ENCODE measurements at places on chromosomes 5 and 9. TPM values are rescaled to one million over a fixed set of nuclear protein-coding genes. Genes with fewer than 3 reads are reported as not detected.

Gene MAMDC4
- 9.4 TPM for total RNA-seq

Gene PTPN3
- 4.7 TPM for total RNA-seq

Gene SLC6A7
- not detected for total RNA-seq

Gene CBY3
- total RNA-seq = not detected

Gene SLC34A3
- total RNA-seq = not detected

Gene MEGF10
- 39.8 TPM for total RNA-seq

DNA sequence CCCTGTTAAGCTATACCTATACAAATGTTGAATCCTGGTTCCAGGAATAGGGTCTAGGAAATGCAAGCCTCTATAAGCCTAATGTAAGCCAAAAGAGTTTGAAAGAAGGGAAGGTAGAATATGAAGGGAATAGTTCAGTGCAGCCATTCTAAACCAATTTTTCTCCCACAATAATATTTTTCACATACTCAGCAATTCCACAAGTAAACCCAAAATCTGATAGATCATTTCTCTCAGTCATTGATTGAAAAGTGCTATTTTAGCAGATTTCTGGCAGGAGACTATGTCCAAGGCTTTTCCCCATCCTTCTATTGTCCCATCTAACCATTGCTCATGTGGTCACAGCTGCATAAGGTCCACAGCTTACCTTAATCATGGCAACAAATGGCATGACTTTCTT lies 20.7 kb upstream of the PLAC8L1 start:
- H3K27ac ChIP-seq = no peak overlapping the region
- no peak overlapping the region for H3K4me3 ChIP-seq
- H3K4me1 ChIP-seq = peaks cover 4% of the 10 kb centered on the region
- no peaks in the 10 kb centered on the region for H3K27me3 ChIP-seq
- peaks cover 61% of the 10 kb centered on the region for H3K36me3 ChIP-seq

DNA sequence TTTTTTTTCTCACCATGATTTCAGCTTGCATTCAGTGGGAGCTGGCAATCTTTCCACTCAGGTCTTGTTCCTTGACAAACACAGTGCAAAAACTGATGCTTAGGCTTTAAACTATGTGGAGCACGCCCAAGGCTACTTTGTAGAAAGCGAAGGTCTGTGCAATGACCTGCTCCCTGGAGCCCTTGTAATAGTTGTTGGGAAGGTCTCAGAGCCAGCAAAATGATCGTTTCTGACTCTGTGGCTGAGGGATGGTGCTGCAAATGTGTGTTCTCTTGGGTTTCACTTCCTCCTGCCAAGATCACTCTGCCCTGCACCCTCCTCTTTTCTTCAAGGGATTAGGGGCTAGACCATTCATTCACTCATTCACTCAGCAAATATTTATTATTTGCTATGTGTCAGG lies 249.7 kb upstream of the MAP3K1 start:
- no peaks in the 10 kb centered on the region for H3K27me3 ChIP-seq
- no peaks in the 10 kb centered on the region for H3K36me3 ChIP-seq
- no peak for DNase-seq
- peak overlapping the region; percentile 80 for H3K27ac ChIP-seq
- peaks cover 47% of the 10 kb centered on the region for H3K4me1 ChIP-seq

DNA sequence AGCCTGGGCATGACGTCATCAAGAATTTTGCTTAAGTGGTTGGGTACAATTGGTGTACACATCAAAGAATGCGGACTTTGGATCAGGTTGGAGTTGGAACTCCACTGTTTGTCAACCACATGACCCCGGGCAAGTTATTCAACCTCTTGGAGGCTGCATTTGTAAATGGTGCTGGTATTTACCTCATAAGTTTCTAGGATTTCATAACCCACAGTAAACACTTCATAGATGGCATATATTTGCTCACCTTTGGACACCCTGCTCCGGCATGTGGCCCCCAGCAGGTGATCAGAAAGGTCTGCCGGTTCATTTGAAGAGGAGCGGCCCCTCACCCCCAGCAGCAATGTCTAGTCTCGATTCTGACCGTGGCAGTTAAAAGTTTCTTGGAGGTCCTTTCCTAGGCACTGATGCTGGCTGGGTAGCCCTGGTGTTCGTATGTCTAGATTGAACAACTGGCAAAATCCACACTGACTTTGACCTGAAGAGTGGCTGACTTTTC lies 60.6 kb downstream of the IL6ST start:
- no peaks in the 10 kb centered on the region for H3K4me1 ChIP-seq
- peaks cover 16% of the 10 kb centered on the region for H3K36me3 ChIP-seq
- no peak for DNase-seq
- H3K27me3 ChIP-seq = no peaks in the 10 kb centered on the region
- H3K27ac ChIP-seq = no peak overlapping the region

DNA sequence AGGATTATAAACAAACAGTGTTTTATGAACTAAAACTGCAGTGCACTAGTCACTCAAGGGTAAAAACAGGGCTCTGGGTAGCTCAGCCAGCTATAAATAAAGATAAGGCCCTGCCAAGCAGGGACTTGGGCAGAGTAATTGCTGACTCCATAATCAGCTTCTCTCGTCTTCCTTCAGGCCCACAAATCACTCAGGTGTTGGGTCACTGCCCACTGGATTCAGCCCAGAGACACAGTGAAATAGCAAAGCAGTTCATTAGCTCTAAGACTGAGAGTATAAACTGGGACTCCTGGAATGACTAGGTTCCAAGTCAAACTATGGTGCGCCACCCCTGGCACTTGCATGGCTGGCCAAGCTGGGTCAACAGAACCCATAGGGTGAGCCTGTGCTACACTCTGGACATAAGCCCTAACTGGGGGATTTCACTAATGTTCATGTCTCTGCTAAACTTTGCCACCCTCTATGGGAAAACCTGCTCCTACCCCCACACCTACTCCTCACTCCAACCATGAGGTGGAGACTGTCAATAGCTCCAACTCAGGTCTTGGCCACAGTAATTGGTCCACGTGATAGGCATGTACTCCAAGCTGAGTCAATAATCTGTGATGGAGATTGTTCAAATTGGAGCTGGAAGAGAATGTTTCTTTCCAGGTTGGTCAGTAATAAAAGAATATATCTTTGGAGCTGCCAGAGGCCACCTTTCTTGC lies 158.5 kb downstream of the SLIT3 start:
- peaks cover 1% of the 10 kb centered on the region for H3K36me3 ChIP-seq
- DNase-seq = no peak
- H3K27me3 ChIP-seq = no peaks in the 10 kb centered on the region
- no peak overlapping the region for H3K27ac ChIP-seq
- H3K4me1 ChIP-seq = peaks cover 7% of the 10 kb centered on the region

DNA sequence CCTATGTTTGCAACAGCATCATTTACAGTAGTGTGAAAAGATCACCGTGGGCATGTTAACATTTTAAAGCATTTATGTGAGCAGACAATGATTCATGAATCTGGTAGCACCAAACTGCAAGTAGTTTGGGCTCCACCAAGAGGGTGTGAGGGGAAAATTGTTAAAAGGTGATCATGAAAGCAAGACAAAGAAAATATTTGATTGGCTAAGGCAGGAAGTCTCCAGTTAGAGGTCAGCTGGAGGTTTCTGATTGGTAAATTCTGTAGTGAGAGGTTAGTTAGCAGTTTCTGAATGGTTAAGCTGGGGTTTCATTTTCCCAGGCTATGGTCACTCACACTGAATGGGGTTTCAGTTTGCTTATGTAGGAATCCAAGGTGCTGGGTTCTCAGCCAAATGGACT lies 13.5 kb upstream of the DRD1 start:
- H3K36me3 ChIP-seq = no peaks in the 10 kb centered on the region
- H3K4me1 ChIP-seq = no peaks in the 10 kb centered on the region

- H3K4me1 ChIP-seq = no peaks in the 10 kb centered on the region
- H3K27me3 ChIP-seq = no peaks in the 10 kb centered on the region
- no peak overlapping the region for H3K4me3 ChIP-seq
- no peaks in the 10 kb centered on the region for H3K36me3 ChIP-seq
- no peak overlapping the region for H3K27ac ChIP-seq
- no peak for DNase-seq
These were observed 154.1 kb downstream of the LRRC70 start for GRCh38 chr5:62732677-62733121.

DNA sequence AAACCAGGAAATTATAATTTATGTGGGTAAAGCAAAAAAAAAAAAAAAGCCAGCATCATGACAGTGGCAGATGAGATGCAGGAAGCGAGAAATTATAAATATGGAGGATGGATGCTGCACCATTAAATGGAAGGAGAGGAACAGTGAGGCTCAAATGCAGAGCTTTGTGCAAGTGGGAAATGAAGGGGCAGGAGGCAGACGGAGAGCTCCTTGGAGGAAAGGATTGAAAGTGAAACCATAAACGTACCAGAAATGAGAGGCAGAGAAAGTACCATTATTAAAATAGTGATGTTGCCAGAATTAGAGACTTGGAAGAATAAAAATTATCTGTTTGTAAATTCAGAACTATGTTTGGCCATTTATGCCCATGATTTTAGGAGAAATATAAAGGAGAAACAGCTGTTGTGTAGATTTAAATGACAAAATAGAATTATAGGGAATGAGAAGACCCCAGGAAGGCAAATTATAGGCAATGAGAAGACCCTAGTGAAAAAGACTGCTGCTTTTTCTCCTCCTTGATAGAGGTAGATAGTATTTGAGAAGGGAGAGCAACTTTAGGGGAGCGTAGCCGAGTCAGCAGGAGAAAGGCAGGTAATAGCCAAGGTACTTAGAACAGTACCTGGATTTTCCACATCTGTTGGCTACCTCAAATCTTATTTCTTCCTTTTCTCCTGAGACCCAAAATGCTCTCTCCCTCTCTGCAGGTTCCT lies 341.0 kb upstream of the CD180 start:
- peaks cover 3% of the 10 kb centered on the region for H3K27me3 ChIP-seq
- H3K4me1 ChIP-seq = peaks cover 2% of the 10 kb centered on the region
- no peak for DNase-seq
- no peaks in the 10 kb centered on the region for H3K36me3 ChIP-seq
- H3K27ac ChIP-seq = no peak overlapping the region

- H3K36me3 ChIP-seq = peaks cover 43% of the 10 kb centered on the region
- no peaks in the 10 kb centered on the region for H3K27me3 ChIP-seq
- peaks cover 45% of the 10 kb centered on the region for H3K4me1 ChIP-seq
- no peak for DNase-seq
These were observed 4.2 kb downstream of the SMC5 start for GRCh38 chr9:70262948-70263347.

DNA sequence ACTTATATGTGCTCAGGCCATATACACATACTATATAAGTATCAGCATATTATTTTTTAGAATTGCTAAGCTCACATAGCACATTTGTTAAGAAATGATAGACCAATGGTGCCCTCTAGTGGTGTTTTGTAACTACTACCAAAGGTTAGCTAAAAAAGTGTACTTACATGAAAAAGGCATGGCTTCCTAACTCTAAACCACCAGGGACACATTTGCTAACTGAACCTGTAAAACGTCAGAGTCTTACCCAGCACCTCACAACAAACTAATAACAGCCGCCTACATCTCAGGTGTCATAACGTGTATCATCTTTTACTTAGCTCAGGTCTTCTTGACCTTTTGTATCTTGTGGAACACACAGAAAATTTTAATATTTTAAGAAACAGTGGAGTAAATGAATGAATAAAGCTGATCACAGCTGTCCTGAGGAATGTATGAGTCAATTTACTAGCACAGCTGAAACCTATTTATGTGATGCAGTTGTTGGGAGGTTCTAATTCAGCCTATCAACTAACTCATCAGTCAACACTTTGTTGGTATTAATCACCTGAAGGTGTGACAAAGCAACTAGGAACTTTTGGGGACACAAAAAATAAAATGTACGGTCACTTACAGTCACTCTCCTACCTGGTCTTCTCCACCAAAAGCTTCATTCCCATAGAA lies 72.9 kb downstream of the BAAT start:
- DNase-seq = no peak
- H3K4me3 ChIP-seq = no peak overlapping the region
- H3K27ac ChIP-seq = no peak overlapping the region
- no peaks in the 10 kb centered on the region for H3K4me1 ChIP-seq
- peaks cover 26% of the 10 kb centered on the region for H3K27me3 ChIP-seq

DNA sequence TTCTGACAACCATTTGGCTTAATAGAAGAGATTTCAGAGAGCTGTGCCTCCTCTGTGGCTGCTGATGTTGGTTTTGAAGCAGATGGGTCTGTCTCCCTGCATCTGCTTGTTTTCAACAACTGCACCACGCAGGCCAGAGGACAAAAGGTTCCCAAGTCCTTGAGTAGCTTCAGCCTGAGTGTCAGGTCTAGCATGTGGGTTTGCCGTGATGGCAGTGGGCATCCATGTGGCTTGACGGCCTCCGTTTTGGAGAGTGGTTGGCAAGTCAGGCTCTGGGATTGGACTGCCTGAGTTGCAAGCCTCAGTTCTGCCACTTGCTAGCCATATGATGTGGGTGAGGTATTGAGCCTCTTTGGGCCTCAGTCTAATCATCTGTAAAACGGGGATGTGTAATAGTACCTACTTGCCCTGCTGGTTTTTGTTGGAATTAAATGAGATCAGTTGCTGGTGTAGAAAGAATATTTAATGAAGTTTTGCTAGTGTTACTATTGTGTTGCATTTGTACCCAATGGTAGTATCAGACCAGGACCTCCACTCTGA lies 119.8 kb upstream of the CPEB4 start:
- H3K4me1 ChIP-seq = peaks cover 29% of the 10 kb centered on the region
- DNase-seq = no peak
- H3K27ac ChIP-seq = no peak overlapping the region
- peaks cover 3% of the 10 kb centered on the region for H3K27me3 ChIP-seq

GRCh38 chr5:179119415-179120170 lies 59.4 kb downstream of the ZNF354C start:
- H3K36me3 ChIP-seq = peaks cover 6% of the 10 kb centered on the region
- H3K4me3 ChIP-seq = no peak overlapping the region
- DNase-seq = peak; percentile 76
- H3K27me3 ChIP-seq = no peaks in the 10 kb centered on the region

DNA sequence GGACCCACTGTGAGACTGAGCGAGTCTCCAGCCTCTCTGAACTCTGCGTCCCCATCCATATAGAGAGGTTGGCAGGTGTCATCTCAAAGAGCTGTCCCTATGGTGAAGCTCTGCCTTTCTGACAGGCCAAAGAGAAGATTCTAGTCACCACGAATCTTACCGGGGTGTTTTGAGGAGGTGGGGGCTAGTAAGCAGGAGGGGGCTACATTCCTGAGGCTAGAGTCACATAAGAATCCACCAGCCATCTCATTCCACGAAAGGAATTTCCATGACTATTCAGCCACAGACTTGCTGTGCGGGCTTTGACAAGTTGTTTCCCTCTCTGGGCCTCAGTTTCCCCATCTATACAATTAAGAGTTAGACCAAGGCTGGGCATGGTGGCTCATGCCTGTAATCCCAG lies 16.3 kb downstream of the PDGFRB start:
- H3K4me1 ChIP-seq = peaks cover 99% of the 10 kb centered on the region
- H3K4me3 ChIP-seq = peak overlapping the region; percentile 60

DNA sequence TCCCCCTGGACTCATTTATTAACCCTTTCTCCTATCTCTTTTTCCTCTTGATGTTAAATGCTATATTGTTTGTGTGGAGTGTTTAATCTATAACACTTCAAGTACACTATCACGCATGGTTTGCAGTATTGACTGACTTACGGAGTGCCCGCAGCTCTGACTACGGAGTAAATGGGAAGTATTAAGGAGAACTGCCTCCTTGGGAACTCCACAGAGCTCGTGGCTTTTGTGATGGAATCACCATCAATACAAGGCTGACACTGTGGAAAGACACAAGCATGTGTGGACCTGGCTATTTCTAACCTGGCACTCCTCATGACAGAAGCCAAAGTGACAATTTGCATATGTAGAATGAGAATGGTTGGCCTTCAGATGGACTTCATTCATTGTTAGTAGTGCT lies 66.2 kb downstream of the SFXN1 start:
- H3K27ac ChIP-seq = no peak overlapping the region
- no peaks in the 10 kb centered on the region for H3K36me3 ChIP-seq
- no peak for DNase-seq
- no peaks in the 10 kb centered on the region for H3K4me1 ChIP-seq
- no peak overlapping the region for H3K4me3 ChIP-seq
- peaks cover 22% of the 10 kb centered on the region for H3K27me3 ChIP-seq

All from osteocyte (in vitro differentiated cells).